ENCODE measurements at places on chromosomes 5 and 9.

- H3K4me3 ChIP-seq: no peak overlapping the region
- no peak for DNase-seq
- H3K27ac ChIP-seq: no peak overlapping the region
- H3K36me3 ChIP-seq: no peaks in the 10 kb centered on the region
- no peaks in the 10 kb centered on the region for H3K4me1 ChIP-seq
Observed at GRCh38 chr5:130720355-130720754, 444.7 kb downstream of the HINT1 start.

DNA sequence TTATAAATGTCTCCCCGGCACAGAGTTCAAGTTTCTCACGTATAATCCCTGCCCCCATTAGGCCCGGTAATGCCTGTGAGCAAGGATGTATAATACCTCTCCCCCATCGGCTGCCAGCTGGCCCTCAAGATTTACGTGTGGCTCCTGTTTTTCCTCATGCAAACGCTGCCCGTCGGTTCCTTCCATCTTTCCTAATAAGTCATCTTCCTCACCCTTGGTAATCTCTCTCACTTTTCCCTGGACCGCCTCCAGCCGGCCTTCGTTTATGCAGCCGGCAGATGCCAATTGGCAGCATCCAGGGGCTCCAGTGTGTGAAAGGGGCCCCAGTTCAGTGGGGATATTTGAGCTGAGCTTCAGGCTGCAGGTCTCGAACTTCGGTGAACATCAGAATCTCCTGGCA, 86.5 kb upstream of the NEURL1B start:
- no peak overlapping the region for H3K27ac ChIP-seq
- H3K27me3 ChIP-seq: no peaks in the 10 kb centered on the region
- H3K4me1 ChIP-seq: peaks cover 26% of the 10 kb centered on the region
- H3K4me3 ChIP-seq: no peak overlapping the region
- peak; percentile 81 for DNase-seq

DNA sequence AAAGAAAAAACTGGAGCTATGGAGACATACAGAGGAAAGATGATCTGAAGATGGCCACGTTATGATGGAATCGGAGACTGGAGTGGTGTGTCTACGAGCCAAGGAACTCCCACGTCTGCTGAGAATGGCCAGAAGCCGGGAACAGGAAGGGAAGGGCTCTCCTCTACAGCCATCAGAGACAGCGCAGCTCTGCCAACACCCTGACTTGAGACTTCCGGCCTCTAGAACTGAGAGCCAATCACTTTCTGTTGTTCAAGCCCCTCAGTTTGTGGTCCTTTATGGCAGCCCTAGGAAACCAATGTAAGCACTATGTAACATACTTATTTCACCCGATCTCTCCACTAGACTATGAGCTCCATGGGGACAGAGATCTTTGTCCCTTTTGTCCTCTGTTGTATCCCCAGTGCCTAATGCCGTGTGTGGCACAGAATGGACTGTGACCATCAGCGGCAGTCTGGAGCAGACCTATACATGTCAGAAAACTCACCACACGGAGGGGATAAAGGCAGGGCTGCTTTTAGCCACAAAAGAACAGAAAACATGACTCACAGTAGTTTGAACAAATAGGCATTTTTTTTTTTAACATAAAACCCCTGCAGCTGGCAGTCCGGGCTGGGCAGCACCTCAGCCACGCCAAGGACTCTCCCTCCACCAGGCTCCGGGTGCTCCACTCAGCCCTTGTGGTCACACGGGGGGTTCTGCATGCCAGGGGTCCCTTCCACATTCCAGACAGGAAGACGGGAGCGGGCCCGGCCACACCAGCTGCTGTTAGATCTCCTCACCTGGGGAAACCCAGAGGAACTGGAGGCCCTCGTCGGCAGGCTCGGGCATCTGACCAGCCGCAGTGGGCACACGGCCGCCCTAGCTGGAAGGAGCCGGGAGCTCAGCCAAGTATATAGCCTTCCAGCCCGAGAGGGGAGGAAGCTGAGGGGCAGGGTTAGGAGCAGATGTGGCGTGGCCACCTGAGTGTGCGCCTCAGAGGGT, 16.1 kb upstream of the MXD3 start:
- peaks cover 2% of the 10 kb centered on the region for H3K4me1 ChIP-seq
- DNase-seq: peak; percentile 10
- no peak overlapping the region for H3K4me3 ChIP-seq
- no peaks in the 10 kb centered on the region for H3K27me3 ChIP-seq
- H3K36me3 ChIP-seq: no peaks in the 10 kb centered on the region

GRCh38 chr9:129176701-129177442, 1.2 kb downstream of the IER5L start:
- H3K4me1 ChIP-seq: peaks cover 4% of the 10 kb centered on the region
- H3K27me3 ChIP-seq: no peaks in the 10 kb centered on the region
- H3K4me3 ChIP-seq: peak overlapping the region; percentile 89

DNA sequence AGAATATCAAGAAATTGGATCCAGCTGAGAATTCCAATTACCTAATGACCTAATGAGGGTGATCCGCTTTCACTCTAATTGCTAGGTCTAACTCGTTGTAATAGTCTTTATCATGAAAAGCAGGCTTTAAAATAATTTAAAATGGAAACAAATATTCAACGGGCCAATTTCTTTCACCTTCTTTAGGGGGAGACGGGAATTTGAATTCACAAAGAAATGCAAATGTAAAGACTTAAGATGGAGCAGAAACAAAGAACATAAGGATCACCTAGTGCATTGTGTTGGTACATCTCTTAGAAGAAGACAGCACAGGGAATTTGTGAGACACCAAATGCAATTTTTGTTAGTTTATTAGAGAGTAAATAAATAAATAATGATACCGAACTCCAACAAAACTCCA, 1.5 kb upstream of the KCNN2 start:
- H3K4me3 ChIP-seq: no peak overlapping the region
- H3K27me3 ChIP-seq: peaks cover 34% of the 10 kb centered on the region
- no peak overlapping the region for H3K27ac ChIP-seq
- H3K36me3 ChIP-seq: no peaks in the 10 kb centered on the region

DNA sequence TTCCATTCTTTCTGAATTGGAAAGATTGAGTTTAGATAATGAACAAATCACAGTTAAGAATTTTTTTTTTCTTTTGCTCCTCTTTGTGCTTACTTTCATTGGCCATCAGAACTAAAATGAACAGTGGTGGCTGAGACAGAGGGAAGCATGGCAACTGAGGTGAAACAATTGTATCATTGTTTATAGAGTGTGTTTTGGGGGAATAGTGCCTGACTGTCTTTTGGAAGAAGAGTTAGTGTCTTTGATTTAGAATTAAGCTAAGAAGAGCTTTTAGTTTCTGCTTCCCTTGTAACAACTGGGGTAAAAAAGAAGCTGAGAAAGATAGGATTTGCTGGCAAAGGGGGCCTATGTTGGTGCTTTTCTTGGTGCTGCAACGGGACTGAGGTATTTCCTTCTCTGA, 24.0 kb downstream of the HSD17B4 start:
- no peak for DNase-seq
- no peaks in the 10 kb centered on the region for H3K4me1 ChIP-seq
- no peak overlapping the region for H3K4me3 ChIP-seq
- no peak overlapping the region for H3K27ac ChIP-seq

DNA sequence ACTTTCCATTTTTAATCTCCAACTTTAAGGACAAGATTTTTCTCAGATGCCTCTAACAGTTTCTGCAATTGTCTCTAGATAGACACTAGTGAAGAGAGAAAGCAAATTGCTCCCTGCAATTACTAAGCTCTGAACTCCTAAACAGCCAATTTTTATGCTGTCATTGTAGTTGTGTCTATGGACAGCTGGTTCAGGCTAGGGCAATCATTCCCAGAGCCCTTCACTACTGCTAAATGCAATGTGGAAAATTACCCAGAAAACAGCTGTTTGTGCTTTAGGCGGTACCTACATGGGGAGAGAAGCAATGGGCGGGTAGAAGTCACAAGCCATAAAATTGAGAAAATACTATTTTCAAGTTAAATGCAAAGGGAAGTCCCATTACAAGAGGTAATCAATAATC, 211.6 kb downstream of the SPOCK1 start:
- no peaks in the 10 kb centered on the region for H3K36me3 ChIP-seq
- H3K27ac ChIP-seq: no peak overlapping the region
- no peak overlapping the region for H3K4me3 ChIP-seq
- no peaks in the 10 kb centered on the region for H3K4me1 ChIP-seq
- DNase-seq: no peak

GRCh38 chr5:67773411-67774266, 441.9 kb upstream of the PIK3R1 start:
- DNase-seq: no peak
- peaks cover 13% of the 10 kb centered on the region for H3K4me1 ChIP-seq
- no peaks in the 10 kb centered on the region for H3K27me3 ChIP-seq
- no peak overlapping the region for H3K4me3 ChIP-seq
- no peak overlapping the region for H3K27ac ChIP-seq

DNA sequence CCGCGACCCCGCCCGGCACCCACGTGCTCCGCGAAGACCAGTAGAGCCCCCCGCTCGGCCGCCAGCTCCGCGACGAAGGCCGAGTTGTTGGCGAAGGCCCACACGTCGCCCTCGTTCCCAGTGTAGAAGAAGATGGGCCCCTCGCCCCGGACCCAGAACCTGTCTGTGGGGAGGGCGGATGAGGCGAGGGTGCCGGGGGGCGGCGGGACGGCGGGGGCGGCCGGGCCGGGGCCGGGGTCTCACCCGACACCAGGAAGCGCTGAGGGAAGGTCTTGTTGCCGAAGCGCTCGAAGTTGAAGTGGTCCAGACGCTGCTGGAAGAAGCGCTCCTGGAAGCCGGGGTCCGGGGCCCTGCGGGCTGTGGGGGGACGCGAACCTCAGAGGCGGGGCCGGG, 317 bp downstream of the DPP7 start:
- no peak overlapping the region for H3K27ac ChIP-seq
- no peak for DNase-seq
- no peaks in the 10 kb centered on the region for H3K36me3 ChIP-seq
